ENCODE measurements at places on chromosomes 1 and 21. TPM values are rescaled to one million over a fixed set of nuclear protein-coding genes. Genes with fewer than 3 reads are reported as not detected.

DNA sequence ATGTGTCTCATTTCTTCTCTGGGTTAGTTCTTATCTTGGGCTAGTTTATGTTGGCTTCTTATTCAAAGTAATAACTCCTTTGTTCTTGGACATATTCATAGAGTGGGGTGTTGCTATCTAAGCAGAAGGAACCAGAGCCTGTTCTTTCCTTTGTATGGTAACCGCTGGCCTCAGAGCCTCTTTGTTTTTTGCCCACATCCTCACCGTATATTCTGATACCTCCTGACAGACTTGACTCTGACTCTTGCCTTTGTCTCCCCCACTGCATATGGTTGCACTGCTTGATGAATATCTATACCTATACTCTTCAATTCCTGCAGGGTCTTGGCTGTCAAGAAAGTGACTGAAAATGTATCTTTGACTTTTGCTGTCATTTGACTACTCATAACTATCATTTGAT lies 10.2 kb downstream of the FLG2 start:
- H3K4me1 ChIP-seq = no peaks in the 10 kb centered on the region
- H3K27ac ChIP-seq = no peak overlapping the region
- no peak for DNase-seq
- H3K27me3 ChIP-seq = no peaks in the 10 kb centered on the region

GRCh38 chr1:220227393-220227792 lies 44.9 kb downstream of the RAB3GAP2 start:
- no peaks in the 10 kb centered on the region for H3K4me1 ChIP-seq
- no peak for DNase-seq
- no peak overlapping the region for H3K27ac ChIP-seq
- no peaks in the 10 kb centered on the region for H3K36me3 ChIP-seq

- no peaks in the 10 kb centered on the region for H3K36me3 ChIP-seq
- H3K27ac ChIP-seq = no peak overlapping the region
- H3K4me3 ChIP-seq = no peak overlapping the region
- H3K27me3 ChIP-seq = no peaks in the 10 kb centered on the region
- no peaks in the 10 kb centered on the region for H3K4me1 ChIP-seq
Measured at GRCh38 chr1:74908797-74909196, 175.8 kb downstream of the TYW3 start.

- H3K27me3 ChIP-seq = no peaks in the 10 kb centered on the region
- H3K4me3 ChIP-seq = no peak overlapping the region
Measured at GRCh38 chr21:14499316-14499715, 46.8 kb downstream of the SAMSN1 start.

DNA sequence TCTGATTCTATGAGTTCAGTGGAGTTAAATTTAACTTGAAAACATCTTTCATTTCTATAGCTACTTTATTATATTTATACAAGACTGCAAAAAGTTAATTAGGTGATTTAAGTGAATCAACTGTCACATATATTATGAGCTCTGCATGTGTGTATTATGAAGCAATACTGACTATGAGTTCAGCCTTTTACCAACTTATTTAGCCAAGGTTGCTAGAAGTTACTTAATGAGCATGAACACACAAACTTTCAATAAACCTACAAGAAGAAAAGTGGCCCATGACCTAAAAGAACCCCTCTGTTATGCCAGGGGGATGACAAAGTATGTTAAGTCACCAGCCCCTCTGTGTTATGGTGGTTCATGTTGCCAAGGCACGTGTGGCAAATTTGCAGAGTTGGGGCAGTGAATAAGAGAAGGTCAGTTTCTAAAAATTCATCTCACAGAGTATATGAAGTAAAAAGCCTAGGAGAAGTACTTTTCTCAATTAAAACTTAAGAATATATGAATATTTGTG lies 86.7 kb upstream of the LYPLAL1 start:
- H3K27ac ChIP-seq = no peak overlapping the region
- no peaks in the 10 kb centered on the region for H3K27me3 ChIP-seq
- no peaks in the 10 kb centered on the region for H3K4me1 ChIP-seq
- DNase-seq = no peak
- no peak overlapping the region for H3K4me3 ChIP-seq

DNA sequence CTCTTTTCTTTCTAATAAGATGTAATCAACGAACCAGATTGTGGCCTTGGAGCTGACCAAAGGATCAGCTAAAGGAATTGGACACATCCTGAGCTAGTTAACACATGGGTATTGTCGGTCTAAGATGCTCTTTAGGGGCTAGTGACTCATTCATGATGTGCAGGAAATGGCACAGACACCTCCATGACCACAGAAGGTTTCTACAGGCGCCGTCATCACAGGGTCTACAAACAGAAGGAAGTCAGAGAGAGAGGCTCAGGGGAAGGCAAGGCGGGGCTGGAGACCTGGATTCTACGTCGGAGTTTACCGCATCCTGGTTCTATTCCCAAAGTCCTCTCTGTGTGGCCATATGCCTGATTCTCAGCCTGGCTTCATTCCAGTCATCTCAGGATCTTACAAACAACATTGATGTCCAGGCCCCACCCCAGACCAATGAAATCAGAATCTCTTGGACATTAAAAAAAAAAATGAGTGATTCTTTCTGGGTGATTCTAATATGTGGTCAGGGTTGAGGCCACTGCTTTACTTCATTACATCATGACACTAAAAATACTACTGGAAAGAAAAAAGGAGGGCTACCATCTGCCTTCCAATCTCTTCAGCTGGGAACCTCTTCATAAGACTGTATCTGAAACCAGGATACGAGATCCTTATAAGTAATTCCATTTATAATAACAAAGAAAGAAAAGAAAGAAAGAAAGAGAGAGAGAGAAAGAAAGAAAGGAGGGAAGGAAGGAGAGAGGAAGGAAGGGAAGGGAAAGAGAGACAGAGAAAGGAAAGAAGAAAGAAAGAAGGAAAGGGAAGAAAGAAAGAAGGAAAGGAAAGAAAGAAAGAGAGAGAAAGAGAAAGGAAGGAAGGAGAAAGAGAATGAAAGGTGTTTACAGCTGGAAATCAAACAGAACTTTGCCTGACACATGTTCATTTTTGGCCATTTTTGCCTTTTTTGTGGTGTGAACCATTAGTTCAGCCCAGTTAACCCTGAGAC lies 11.6 kb upstream of the KCNJ15 start:
- no peak for DNase-seq
- no peaks in the 10 kb centered on the region for H3K36me3 ChIP-seq
- no peak overlapping the region for H3K27ac ChIP-seq

Gene GJA4
- 1.5 TPM for total RNA-seq
